ENCODE measurements at places on chromosomes 5 and 9.

GRCh38 chr9:297104-297972 is 82.7 kb downstream of the DOCK8 start:
- DNase-seq, result no peak

GRCh38 chr5:118791926-118792734 is 196.2 kb downstream of the DTWD2 start:
- DNase-seq, result no peak

GRCh38 chr9:89113851-89114250 is 64.8 kb downstream of the SHC3 start:
- DNase-seq, result no peak

DNA sequence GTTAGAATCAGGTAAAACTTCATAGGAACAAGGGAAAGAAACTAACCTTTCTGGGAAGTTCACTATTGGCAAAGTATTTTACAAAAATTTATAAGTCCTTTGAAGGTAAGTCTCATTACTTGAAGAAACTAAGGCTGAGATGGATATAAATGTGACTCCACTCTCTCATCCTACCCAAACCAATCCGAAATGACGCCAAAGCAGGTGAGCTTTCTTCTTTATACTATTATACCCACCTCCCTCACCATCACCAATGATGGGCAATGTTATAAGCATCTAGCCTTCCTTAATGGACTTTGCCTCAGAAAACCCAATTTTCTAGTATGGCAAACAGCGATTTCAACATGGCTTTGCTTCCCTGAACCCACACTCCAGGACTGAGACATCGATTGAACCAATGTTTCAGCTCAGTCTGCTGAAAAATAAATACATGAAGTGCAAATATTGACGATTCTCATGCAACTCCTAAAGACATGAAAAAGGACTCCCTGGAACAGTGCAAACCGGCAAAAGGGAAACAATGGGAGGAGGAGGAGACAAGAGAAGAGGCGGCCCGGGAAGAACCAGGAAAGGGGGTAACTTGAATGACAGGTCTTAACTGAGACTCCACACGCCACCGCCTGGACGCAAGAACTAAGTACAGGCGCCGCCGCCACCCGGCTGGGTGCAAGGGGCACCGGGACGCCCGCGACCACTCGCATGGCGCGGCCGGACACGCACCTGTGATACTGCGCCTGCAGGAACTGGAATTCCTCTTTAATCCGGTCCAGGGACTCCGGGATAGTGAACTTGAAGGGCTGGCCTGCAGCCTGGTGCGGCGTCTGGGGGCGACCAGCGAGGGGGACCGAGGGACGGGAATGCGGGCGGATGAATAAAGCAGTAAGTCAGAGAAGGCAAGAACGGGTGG is 2.5 kb downstream of the TLE1 start:
- DNase-seq, result no peak

DNA sequence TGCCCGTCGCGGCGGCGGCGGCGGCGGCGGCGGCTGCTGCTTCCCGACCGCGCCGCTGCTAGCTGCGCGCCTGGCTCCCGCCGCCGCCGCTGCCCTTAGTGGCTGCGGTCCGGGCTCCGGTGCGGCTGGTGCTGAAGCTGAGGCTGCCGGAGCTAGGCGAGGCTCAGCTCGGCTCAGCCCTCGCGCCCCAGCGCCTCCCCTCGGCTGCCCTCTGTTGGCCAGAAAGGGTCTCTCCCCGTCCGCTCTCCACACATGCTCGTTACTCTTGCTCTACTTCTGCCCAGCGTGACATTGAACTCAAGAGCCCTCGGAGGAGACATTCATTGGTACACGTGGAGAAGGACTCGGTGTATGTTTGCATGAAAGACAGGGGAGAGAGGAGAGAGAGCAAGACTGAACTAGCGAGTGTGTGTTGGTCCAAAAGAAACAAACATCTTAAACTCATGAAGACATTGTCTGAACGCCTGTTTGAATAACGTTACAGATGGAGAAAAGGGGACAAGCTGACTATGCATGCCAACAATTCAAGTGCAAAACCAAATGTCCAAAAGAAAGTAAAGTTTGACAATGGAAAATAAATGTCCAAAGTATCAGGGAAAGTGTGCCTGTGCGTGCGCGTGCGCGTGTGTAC is at the start of gene HCN1:
HCN1 (minus strand) TSS at position 175 of the 631 bp plus-strand sequence.
- DNase-seq, result no peak

DNA sequence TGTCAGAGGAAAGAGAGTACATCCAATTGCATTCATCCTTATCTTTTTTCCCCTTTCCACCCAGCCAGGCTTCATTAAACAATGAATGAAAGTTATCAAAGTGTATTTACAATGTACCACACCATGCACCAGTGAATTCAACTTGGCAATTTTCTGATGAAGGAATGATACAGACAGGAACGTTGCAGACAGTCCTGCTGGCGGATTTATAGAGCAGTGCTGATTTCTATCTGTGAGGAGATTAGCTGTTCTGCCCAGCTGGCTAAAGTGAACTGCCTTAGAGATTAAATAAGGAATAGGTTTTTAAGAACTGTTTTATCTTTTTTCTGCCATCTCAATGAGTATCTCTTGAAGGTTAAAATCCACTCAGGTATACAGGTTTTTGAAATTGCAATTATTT is 403.9 kb downstream of the CDH18 start:
- DNase-seq, result no peak

GRCh38 chr9:120182011-120182410 is 398.0 kb downstream of the CDK5RAP2 start:
- no peak for DNase-seq

- DNase-seq, result no peak
Measured at GRCh38 chr5:125043781-125044391, 297.4 kb upstream of the ZNF608 start.

GRCh38 chr5:37838933-37839341 is 904 bp downstream of the GDNF start:
- DNase-seq, result no peak

All from activated T-helper 9 cell treated with anti-CD3 and anti-CD28 coated beads, Interleukin-2, amount 50 U/mL, for 16 hours (primary cell).